ENCODE measurements at places on chromosomes 7 and 10. TPM values are rescaled to one million over a fixed set of nuclear protein-coding genes. Genes with fewer than 3 reads are reported as not detected.

DNA sequence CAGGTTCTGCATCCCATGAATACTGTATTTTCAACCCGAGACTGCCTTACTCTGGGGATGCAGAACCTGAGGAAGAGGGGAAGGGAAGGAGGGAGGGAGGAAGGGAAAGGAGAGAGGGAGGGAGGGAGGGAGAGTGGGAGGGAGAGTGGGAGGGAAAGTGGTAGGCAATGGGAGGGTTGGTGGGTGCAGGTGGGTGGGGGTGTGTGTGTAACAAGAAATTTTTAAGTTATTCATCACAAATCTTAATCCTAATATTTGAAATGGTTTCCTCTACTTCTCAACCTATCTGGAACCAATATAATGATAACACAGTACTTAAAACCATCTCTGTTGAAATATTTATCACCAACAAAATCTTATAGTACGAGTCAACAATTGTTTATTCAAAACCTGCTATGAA is 68.0 kb downstream of the PDSS1 start:
- DNase-seq = no peak
- H3K27ac ChIP-seq = no peak overlapping the region
- no peaks in the 10 kb centered on the region for H3K4me1 ChIP-seq
- H3K27me3 ChIP-seq = no peaks in the 10 kb centered on the region
- peaks cover 76% of the 10 kb centered on the region for H3K36me3 ChIP-seq
- H3K4me3 ChIP-seq = no peak overlapping the region

DNA sequence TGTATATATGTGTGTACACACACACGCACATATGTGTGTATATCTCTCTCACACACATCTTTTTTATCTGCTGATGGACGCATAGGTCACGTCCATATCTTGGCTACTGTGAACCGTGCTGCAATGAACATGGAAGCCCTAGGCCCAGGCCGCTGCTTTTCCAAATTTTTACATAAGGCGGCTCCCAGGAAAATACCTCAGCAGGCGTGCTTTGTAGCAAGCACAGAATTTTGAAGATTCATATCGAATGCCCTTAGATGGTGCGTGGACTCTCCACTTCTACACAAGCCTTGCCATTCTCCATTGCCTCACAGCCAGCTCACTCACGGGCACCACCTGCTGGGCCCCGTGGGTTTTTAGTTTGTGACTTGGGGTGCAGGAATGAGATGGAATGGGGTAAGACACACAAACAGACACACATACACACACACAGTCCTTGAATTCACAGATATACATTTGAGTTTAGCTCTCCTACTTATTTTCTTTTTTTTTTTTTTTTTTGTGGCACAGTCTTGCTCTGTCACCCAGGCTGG is 57.9 kb upstream of the RNF32 start:
- no peaks in the 10 kb centered on the region for H3K4me1 ChIP-seq
- no peak overlapping the region for H3K4me3 ChIP-seq
- no peaks in the 10 kb centered on the region for H3K27me3 ChIP-seq
- no peak overlapping the region for H3K27ac ChIP-seq

DNA sequence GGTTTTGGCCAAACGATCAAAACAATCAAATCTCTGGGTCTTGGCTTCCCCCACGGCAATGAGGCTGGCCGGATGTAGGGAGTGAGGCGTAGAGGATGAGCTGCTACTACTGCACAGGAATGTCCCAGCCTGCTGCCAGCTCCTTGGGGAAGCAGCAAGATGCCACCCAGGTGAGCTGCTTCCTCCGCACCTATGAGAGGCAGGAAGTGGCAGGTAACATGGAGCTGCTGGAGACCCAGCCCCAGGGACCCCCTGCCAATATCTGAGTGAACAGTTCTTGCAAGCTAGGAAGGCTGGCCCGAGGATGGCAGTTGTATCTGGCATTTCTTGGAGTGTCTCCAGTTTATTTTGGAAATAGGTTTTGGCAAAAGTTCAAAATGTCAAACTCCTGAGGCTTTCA is 413.5 kb downstream of the DNAJB6 start:
- H3K36me3 ChIP-seq = no peaks in the 10 kb centered on the region
- H3K27ac ChIP-seq = no peak overlapping the region
- no peaks in the 10 kb centered on the region for H3K4me1 ChIP-seq
- no peak overlapping the region for H3K4me3 ChIP-seq
- no peak for DNase-seq

DNA sequence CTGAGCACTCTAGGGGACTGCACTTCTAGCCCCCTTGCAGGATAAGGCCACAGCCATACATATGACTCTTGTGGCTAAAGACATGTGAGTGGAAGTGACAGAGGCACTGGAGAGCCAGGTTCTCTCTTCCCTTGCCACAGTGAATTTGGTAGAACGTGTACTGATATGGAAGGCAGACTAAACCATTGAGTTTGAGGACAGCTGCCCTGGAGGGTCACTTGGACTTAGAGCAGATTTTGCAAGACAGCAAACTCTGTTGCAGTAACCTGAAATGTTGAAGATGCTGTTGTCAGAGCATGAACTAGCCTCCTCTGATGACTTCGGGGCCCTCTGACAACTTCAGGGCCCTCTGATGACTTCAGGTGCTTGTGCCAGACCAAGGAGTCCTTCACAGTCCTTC is 85.9 kb downstream of the ELMO1 start:
- H3K27me3 ChIP-seq = no peaks in the 10 kb centered on the region
- H3K27ac ChIP-seq = no peak overlapping the region
- H3K4me1 ChIP-seq = no peaks in the 10 kb centered on the region
- no peak overlapping the region for H3K4me3 ChIP-seq

DNA sequence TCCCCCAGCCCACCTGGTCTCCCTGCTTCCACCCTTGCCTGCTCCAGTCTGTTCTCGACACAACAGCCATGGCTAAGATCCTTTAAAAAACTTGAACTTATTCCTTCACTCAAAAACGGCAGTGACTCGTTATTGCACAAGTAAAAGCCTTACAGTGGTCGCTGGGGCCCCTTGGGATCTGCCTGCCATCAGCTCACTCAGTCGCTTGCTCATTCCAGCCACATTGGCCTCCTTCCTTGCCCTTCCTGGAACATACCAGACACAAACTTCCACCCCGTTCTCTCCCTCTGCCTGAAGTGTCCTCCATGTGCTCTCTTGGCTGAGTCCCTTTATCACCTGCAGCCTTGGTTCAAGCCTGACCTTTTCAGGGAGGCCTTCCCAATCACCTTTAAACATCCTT is 4.7 kb downstream of the CCNY start:
- no peak overlapping the region for H3K27ac ChIP-seq
- peaks cover 67% of the 10 kb centered on the region for H3K4me1 ChIP-seq
- no peak overlapping the region for H3K4me3 ChIP-seq
- H3K27me3 ChIP-seq = no peaks in the 10 kb centered on the region
- H3K36me3 ChIP-seq = no peaks in the 10 kb centered on the region

- no peak overlapping the region for H3K27ac ChIP-seq
- H3K4me1 ChIP-seq = no peaks in the 10 kb centered on the region
- no peak overlapping the region for H3K4me3 ChIP-seq
- H3K27me3 ChIP-seq = no peaks in the 10 kb centered on the region
- peak; percentile 26 for DNase-seq
Observed at GRCh38 chr7:50475340-50475739, 25.2 kb upstream of the FIGNL1 start.

- H3K36me3 ChIP-seq = no peaks in the 10 kb centered on the region
- H3K27ac ChIP-seq = no peak overlapping the region
- no peak for DNase-seq
- no peak overlapping the region for H3K4me3 ChIP-seq
- peaks cover 7% of the 10 kb centered on the region for H3K4me1 ChIP-seq
Observed at GRCh38 chr7:71236230-71237105, 104.5 kb downstream of the GALNT17 start.

DNA sequence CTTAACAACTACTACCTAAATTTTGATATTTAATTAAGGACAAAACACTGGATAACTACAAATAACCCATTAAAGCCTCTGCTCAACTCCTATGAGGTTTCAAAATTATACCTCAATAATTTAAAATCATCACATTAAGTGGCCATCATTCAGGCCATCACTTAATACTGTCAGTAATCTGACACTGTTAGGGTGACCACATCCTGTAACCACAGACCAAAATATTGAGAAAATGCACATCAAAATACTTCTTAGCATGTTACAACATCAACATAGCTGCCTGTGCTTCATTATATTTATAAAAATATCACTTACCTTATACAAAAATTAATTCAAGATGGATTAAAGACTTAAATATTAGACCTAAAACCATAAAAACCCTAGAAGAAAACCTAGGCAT is 23.3 kb downstream of the SEM1 start:
- H3K4me3 ChIP-seq = no peak overlapping the region
- no peak overlapping the region for H3K27ac ChIP-seq
- peaks cover 23% of the 10 kb centered on the region for H3K36me3 ChIP-seq

Gene CPA5
- not detected for total RNA-seq

Gene C10orf62
- total RNA-seq = not detected

Measured in stomach (tissue), 19 donors.